Mesothelial cell of epicardium (in vitro differentiated cells): ENCODE measurements at places on chromosomes 3 and 15. TPM values are rescaled to one million over a fixed set of nuclear protein-coding genes. Genes with fewer than 3 reads are reported as not detected.

Gene OSBPL10
- total RNA-seq = 24.6 to 27.8 TPM (median 26.7 TPM) in 3 replicates

Gene CTXND1
- not detected in 3 replicates for total RNA-seq

Gene OR5H6
- not detected in 3 replicates for total RNA-seq

Gene CPNE9
- total RNA-seq = 0.42 TPM in 1 of 3 replicates, not detected in the others

Gene TICRR
- 9.1 to 10.2 TPM (median 9.9 TPM) in 3 replicates for total RNA-seq

Gene HIGD2B
- not detected in 3 replicates for total RNA-seq

Gene TWF2
- 26.6 to 30.6 TPM (median 28.7 TPM) in 3 replicates for total RNA-seq

Gene PLIN1
- total RNA-seq = 0.27 to 0.58 TPM (median 0.31 TPM) in 3 replicates

Gene MYL3
- 5.2 to 6.8 TPM (median 5.3 TPM) in 3 replicates for total RNA-seq

Gene GUCA1C
- total RNA-seq = not detected in 3 replicates

DNA sequence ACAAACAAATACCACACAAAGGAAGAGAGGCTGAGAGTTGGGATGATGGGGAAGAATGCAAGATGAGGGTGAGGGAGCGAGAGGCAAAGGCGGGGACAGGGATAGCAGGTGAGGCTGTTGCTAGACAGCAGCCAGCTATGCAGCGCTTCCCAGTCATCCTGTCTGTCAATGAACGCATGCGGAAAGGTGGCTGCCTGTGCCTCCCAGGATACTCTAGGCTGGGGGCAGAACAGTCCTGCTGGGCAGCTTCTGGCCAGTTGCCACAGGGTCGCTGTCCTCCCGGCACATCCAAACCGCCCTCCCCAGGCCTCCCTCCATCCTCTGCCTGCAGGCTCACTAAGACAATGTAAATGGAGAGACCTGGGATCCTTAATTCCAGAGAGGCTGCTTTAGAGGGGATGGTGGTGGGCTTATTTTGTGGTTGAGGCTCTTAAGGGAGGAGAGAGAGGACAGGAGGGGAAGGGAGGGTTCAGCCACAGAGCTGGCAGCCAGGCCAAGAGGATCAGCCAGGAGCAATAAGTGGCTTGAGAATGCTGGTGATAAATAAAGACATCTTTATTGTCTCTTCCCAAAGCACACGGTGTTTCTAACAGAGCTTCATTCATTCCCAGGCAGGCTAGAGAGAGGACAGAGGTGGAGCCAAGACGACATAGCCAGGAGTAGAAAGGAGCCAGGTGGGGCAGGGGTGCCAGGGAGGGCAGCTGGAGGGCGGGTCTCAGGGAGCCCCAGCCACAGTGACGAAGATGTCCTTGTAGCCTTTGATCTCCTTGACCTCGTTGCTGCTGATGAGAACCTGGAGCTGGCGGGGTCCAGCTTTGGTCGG, 9.2 kb upstream of the TGM5 start:
- no peak overlapping the region for H3K4me3 ChIP-seq
- no peaks in the 10 kb centered on the region for H3K36me3 ChIP-seq
- H3K27me3 ChIP-seq = peaks cover 52% of the 10 kb centered on the region
- no peaks in the 10 kb centered on the region for H3K4me1 ChIP-seq
- no peak for DNase-seq

GRCh38 chr3:112546216-112546759, 15.5 kb downstream of the ATG3 start:
- H3K4me1 ChIP-seq = no peaks in the 10 kb centered on the region
- no peak for DNase-seq
- H3K36me3 ChIP-seq = peaks cover 16% of the 10 kb centered on the region
- no peaks in the 10 kb centered on the region for H3K27me3 ChIP-seq
- H3K27ac ChIP-seq = no peak overlapping the region

- H3K4me3 ChIP-seq = no peak overlapping the region
- no peak for DNase-seq
- no peaks in the 10 kb centered on the region for H3K4me1 ChIP-seq
- peaks cover 51% of the 10 kb centered on the region for H3K36me3 ChIP-seq
These were observed 47.3 kb downstream of the EIF3J start for GRCh38 chr15:44584162-44584749.

DNA sequence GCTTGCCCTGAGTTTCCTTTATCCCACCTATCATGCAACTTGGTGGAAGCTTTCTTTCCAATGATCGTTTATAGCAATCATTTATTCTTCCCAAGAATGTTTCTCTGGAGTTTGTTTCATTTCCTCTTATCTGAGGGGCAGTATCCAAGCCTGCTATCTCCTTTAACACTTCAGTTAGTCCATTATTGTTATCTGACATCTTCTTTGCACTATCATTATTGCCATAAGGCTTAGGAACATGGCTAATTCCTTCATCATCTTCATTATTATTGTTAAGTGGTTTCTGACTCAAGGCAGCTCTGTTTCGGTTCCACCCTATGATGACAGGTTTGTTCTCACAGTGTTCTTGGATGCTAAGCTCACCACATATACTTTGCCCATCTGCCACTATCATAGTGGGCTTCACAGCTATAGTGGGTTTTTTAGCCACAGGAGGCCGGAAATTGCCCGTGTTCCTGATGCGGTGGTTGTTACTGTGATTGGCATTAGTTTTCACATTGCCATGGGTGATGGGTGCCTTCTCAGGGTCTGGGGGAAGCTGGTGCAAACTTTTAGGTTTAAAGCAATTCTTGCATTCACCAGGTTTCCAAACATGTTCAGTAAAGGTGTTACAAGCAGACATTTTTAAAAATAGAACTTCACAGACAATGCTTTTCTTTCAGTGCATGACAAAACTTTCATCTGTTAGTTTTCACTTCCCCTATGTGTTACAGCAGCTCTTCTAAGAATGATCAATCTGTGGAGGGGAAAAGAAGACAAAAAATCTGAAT, 110.6 kb upstream of the TSPAN3 start:
- H3K27me3 ChIP-seq = no peaks in the 10 kb centered on the region
- peaks cover 18% of the 10 kb centered on the region for H3K36me3 ChIP-seq
- no peak overlapping the region for H3K27ac ChIP-seq

DNA sequence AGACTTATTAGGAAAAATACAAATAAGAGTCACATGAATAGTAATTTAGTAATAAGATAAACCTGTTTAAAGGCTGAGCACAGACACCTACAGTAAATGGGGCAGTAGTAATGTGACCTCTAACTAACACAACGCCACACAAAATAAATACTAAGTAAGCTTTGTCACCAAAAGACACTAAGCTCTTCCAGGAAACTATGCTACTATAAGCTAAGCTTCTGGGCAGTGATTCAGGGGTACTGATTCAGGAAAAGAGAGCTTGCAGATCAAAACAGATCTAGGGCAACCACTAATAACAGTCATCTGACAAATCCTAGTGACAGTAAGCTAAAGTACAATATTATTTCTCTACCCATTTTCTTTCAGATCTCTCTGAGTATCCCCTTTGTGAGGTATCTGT, 68.8 kb downstream of the PLOD2 start:
- no peak overlapping the region for H3K4me3 ChIP-seq
- peaks cover 6% of the 10 kb centered on the region for H3K4me1 ChIP-seq
- H3K36me3 ChIP-seq = peaks cover 16% of the 10 kb centered on the region
- DNase-seq = no peak
- H3K27ac ChIP-seq = no peak overlapping the region

- H3K4me3 ChIP-seq = peak overlapping the region; percentile 38
- no peak overlapping the region for H3K27ac ChIP-seq
- DNase-seq = no peak
- peaks cover 13% of the 10 kb centered on the region for H3K36me3 ChIP-seq
These were observed 2.4 kb downstream of the CIB1 start for GRCh38 chr15:90231028-90232017.

- H3K36me3 ChIP-seq = no peaks in the 10 kb centered on the region
- H3K27ac ChIP-seq = no peak overlapping the region
- no peak overlapping the region for H3K4me3 ChIP-seq
- H3K4me1 ChIP-seq = peaks cover 7% of the 10 kb centered on the region
These were observed 14.5 kb downstream of the BCL2A1 start for GRCh38 chr15:79956354-79956939.

DNA sequence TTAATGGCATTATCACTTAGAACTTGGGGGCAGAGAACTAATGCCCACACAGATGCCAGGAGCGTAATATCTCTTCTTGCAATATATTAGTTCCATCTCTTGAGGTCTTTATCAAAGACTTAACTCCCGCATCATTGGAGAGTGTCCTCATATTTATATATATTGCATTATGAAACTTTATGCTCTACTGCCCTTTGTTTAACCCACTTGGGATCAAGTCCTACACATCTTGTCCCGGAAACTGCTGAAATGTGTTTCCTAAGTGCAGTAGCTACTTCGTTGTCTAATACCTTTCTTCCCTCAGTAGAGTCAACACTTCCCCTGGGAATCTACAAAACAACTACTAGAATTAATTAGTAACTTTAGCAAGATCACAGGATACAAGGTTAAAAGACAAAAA, 1029.2 kb downstream of the OTOL1 start:
- peaks cover 5% of the 10 kb centered on the region for H3K4me1 ChIP-seq
- no peak for DNase-seq
- no peaks in the 10 kb centered on the region for H3K36me3 ChIP-seq
- H3K27me3 ChIP-seq = no peaks in the 10 kb centered on the region
- no peak overlapping the region for H3K27ac ChIP-seq
- no peak overlapping the region for H3K4me3 ChIP-seq

GRCh38 chr15:66598095-66598815, 32.5 kb upstream of the LCTL start:
- no peak overlapping the region for H3K27ac ChIP-seq
- no peak overlapping the region for H3K4me3 ChIP-seq
- no peaks in the 10 kb centered on the region for H3K27me3 ChIP-seq
- H3K36me3 ChIP-seq = no peaks in the 10 kb centered on the region
- DNase-seq = no peak

DNA sequence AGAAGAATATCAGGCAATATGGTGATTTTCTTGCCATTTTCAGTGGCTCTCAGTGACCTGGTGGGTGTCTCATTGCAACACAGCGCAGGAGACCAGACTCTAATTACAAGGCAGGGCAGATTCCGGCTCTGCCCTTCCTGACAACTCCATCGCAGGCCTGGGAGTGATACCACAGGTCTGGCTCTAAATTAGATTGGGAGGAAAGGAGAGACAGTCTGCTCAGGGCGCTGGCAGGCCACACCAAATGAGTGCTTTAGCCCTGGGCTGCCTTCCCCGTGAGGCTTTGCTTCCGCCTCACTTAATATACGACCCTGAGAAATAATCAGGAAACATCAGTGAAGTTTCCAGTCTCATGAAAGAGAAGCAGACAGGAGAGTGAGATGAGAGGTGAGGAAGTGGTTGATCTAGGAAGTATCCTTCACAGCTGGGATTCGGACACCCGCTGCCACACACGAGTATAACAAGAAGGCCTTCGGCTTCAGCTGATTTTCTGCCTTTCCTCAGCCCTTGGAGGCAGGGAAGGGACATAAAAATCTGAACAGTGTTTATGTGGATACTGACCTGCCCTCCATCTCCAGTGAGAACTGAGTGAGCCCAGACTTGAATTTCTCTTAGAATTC, 73.7 kb upstream of the PROK2 start:
- H3K27me3 ChIP-seq = peaks cover 6% of the 10 kb centered on the region
- no peaks in the 10 kb centered on the region for H3K36me3 ChIP-seq
- H3K27ac ChIP-seq = no peak overlapping the region
- DNase-seq = no peak
- no peak overlapping the region for H3K4me3 ChIP-seq

DNA sequence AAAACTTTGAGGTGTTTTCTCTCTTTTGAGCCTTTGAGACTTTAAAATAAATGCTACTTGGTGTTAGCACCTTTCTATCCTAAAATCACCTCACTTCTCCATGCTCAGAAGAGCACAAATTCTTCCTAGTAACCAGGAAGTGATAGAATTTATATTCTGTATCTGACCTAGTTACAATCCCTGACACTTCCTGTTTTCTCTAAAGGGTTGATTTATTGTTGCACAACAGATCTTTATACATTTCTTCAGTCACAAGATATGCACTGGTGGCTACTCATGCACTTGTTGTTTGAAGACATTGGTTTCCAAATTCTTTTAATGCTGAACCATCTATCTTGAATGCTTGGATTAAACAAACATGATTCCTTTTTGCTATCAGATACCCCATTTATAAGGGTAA, 47.2 kb upstream of the CNTN3 start:
- H3K4me1 ChIP-seq = no peaks in the 10 kb centered on the region
- peaks cover 2% of the 10 kb centered on the region for H3K27me3 ChIP-seq
- no peaks in the 10 kb centered on the region for H3K36me3 ChIP-seq
- H3K27ac ChIP-seq = no peak overlapping the region
- DNase-seq = no peak

DNA sequence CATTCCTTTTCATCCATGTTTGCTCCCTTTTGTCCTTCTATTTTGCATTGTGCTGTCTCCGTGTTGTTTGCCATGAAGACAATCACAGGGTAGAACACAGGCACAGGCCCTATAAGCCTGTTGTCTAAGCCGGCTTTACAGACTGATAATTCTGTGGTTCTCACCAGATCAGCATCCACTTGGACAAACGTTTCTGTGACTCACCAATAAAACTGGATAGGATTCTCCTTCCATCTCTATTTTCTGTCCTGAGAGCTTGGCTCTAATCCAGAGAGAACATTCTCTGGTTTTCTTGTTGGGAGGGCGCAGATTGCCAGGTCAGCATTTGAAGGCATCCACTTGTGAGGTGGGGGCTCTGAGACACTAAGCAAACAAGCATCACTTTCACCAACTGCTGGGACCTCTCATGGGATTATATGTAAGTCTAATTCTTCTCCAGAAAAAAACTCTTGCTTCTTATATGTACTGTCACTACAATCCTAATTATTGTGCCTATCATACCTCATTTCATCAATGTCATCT, 101.6 kb downstream of the ERC2 start:
- no peak for DNase-seq
- H3K36me3 ChIP-seq = no peaks in the 10 kb centered on the region
- H3K27me3 ChIP-seq = no peaks in the 10 kb centered on the region
- H3K4me3 ChIP-seq = no peak overlapping the region

GRCh38 chr15:94453227-94453988, 222.0 kb downstream of the MCTP2 start:
- no peaks in the 10 kb centered on the region for H3K27me3 ChIP-seq
- H3K4me3 ChIP-seq = no peak overlapping the region
- H3K36me3 ChIP-seq = peaks cover 8% of the 10 kb centered on the region
- H3K27ac ChIP-seq = no peak overlapping the region
- no peak for DNase-seq
- peaks cover 16% of the 10 kb centered on the region for H3K4me1 ChIP-seq

- H3K36me3 ChIP-seq = no peaks in the 10 kb centered on the region
- no peak for DNase-seq
- no peaks in the 10 kb centered on the region for H3K27me3 ChIP-seq
- no peak overlapping the region for H3K27ac ChIP-seq
These were observed 284.4 kb downstream of the SHQ1 start for GRCh38 chr3:72563690-72564370.

- H3K4me3 ChIP-seq = no peak overlapping the region
- peaks cover 5% of the 10 kb centered on the region for H3K4me1 ChIP-seq
- no peak for DNase-seq
- no peak overlapping the region for H3K27ac ChIP-seq
These were observed 609.1 kb upstream of the BCHE start for GRCh38 chr3:166446291-166446690.
